Stimulated activated CD4-positive, alpha-beta T cell treated with anti-CD3 and anti-CD28 coated beads, Interleukin-15, amount 100 ng/mL, for 1 hour (primary cell): ENCODE measurements at places on chromosomes 2 and 18.
A peak's percentile ranks its signal among the peaks of the same experiment; 100 is the strongest.

GRCh38 chr2:97870396-97870843 is 125.3 kb downstream of the TMEM131 start:
- DNase-seq = no peak

- no peak for DNase-seq
Measured at GRCh38 chr2:98084151-98084868, 2.7 kb upstream of the VWA3B start.

GRCh38 chr2:30480703-30481322 is 33.8 kb downstream of the LCLAT1 start:
- no peak for DNase-seq

DNA sequence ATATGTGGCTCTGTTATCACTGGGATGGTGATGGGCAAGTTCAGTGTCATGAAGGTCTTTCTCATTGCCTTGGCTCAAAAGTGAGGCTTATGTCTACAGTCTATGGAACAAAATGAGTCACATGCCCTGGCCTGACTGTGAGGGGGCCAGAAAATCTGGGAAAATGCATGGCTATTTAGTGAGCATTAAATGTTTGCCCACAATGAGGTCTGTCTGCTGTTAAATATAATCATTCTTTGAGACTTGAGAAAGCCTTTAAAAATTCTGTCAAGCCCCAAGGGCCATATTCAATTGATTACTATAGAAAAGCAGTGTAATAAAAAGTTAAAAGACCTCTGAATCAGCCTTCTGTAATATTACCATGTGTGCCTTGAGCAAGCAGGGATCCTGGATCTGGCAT is 5.5 kb upstream of the RNF144A start:
- no peak for DNase-seq

- DNase-seq = no peak
Measured at GRCh38 chr2:29097569-29097968, 17.6 kb upstream of the CLIP4 start.

DNA sequence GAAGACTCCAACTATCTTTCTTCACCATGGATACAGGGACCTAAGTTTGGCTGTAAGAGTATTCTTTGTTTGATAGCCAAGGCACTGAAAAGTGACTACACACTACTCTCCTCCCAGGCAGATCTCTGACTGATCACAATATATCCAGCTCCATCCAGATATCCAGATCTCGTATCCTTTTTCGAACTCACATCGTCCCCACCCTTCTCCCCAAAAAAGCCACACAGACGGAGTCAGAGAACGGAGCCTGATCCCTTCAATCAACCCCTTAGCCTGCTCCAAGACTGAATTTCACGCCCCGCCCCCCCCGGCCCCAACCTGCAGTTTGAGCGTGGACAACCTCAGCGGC is 533 bp downstream of the DHX57 start:
- no peak for DNase-seq

DNA sequence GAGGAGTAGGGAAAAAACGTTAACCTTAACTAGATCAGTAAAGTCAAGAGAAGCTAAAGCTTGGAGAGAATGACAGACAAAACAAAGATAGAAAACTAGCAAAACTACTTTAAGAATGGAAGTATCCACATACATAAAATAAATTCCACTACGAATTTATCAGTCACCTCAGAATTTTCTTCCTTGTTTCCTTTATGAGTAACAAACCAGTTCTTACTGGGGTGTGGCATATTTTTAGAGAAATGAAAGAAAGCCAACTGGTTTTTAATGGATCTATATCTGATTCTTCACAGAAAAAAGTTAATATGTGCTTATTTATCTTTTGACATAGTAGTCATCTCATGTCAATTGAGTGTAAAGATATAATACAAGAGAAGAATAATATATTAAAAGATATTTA is 2033.7 kb upstream of the CELF4 start:
- DNase-seq = no peak

GRCh38 chr2:172969166-172969565 is 106.5 kb upstream of the MAP3K20 start:
- no peak for DNase-seq

DNA sequence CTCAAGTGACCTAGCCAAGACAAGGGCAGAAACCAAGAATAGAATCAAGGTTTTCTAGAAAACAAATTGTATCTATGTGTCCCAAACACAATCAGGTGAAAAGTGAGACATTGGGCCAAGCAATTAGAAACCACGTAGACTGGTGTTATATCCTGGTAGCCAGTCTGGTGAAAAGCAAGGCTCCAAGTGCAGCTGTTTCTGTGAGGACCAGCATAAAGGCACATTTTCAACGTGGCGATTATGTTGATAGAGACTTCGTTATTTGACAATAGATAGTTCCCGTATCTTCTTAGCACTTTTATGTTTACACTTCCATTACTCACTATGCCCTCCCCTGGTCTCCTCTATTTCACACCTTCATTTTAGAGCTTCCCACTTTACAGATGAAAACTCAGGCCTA is 103.2 kb upstream of the ZFP36L2 start:
- no peak for DNase-seq

GRCh38 chr18:59633961-59634485 is 63.2 kb downstream of the CCBE1 start:
- DNase-seq = no peak

DNA sequence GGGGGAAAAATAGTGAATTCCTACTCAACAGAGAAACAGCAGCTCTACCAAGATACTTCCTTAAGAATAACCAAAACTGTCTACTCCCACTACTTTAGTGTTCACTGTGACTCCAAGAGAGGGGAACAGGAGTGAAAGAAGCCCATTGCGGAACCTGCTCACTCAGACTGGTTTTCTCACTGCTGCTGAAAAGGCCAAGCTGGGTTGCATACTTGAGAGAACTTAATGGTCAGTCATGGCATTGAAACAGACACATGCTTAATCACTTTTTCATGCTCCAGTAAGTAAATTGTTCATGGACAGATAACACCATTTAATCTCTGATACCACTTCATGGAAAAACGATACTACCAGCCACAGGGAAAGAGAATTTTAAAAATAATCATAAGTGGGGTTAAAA is 35.7 kb upstream of the SLC8A1 start:
- DNase-seq = no peak

DNA sequence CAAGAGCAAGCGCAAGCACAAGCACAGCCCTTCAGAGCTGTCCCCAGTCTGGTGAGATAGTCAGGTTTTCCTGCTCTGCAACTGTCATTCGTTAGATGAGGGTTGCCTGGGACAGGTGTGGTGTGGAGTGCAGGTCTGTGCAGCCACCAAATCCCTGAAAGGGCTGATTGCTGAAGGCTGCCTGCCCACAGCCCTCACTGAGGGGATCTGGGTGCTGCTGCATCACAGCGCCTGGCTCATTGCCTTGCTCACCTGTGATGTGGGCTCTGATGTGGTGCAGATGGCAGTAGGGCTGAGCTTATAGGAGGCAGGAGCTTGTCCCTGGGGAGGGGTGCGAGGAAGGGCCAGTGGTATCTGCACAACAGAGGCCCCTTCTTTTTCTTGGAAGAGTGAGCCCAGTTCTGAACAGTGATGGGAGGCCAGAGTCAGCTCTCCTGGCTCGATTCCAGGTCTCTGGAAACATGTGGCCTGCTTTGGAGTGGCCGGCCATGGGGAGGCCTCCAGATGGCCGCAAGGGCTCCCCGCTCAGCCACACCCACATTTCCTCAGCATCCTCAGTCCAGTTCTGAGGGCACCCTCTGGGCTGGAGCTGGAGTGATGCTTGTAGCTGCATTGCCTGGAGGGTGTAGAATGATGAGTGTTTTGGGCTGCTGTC is 11.4 kb downstream of the UBE2F start:
- no peak for DNase-seq

DNA sequence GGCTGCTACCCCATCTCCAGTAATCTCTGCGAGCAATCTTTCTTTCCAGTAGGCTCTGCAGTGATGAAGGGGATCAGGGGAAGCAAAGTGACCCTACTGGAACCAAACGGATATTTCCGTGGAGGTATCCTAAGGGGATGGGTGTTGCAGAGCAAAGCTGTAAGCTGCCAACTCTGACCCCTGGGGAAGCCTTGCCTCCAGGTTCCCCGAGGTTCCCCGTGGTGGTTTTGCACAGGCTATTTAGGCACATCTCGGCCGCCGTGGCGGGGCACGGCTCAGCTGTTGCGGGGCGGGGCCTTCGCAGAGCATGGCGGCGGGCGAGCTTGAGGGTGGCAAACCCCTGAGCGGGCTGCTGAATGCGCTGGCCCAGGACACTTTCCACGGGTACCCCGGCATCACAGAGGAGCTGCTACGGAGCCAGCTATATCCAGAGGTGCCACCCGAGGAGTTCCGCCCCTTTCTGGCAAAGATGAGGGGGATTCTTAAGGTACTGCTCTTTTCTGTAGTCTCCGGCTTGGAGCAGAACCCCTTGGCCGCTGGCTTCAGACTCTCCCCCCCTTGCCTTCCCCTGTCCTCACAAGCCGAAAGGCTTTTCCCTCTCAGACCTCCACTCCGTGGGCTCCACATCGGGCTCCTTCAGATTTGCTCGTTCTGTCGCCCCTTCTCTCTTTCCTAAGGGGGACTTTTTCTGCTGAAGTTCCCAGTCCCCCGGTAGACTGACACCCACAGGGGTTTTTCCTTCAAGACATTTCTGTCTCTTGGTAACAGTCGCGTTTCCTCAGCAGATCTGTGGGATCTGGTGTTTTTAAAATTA is at the start of gene COMMD1:
Gene COMMD1 (plus strand): TSS at position 303 of the 814 bp plus-strand sequence. CDS start 5 bp downstream, at position 308.
- peak; percentile 72 for DNase-seq

DNA sequence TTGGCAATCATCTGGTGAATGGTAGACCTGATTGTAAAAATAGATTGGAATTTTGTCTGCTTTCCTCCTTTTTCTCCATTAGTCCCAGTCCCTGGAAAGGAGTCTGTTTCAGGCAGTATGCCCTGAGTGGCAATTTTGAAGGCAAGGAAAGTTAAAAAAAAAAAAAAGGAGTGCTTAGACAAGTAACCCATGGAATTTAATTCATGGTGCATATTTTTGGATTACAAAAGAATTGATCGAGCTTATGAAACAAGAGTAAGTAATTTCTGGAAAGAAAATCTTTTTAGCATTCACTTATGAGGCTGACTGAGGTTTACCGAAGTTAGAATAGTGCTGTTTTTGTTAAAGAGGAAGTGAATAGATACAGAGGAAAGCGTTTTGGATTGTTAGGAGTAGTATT is 29.4 kb upstream of the TMEM178A start:
- DNase-seq = no peak

DNA sequence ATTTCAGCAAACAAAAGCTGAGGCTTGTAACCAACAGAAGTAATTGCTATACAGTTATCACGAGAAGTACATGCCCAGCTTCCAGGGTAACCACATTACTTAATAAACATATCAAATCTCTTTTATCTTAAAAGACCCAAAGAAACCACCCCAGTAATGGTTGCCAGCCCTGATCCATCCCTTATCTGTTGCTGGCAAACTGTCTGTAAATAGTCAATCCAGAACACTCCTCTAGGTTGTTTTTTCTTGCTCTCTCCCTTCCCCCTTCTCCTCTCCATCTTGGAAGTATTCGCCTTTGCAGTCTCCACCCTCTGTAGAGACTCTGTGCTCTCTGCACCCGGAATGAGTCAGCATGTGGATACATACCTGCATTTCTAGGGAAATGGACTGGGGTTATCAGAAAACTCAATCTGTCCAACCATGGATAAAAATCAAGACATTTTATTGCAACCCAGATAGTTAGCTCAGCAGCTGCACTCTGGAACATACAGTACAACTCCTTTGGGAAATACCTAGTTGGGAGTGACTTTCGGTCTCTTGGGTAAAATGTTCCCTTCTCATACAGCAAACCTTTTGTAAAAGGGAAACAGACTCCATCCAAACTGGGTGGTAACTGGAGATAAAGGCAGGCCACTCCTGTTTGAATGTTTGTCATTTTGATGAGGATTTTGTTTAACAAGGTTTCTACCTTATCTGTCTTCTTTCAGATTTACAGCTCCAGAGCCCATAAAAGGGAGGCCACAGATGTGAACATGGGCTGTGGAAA is 123.5 kb upstream of the FOSL2 start:
- no peak for DNase-seq

DNA sequence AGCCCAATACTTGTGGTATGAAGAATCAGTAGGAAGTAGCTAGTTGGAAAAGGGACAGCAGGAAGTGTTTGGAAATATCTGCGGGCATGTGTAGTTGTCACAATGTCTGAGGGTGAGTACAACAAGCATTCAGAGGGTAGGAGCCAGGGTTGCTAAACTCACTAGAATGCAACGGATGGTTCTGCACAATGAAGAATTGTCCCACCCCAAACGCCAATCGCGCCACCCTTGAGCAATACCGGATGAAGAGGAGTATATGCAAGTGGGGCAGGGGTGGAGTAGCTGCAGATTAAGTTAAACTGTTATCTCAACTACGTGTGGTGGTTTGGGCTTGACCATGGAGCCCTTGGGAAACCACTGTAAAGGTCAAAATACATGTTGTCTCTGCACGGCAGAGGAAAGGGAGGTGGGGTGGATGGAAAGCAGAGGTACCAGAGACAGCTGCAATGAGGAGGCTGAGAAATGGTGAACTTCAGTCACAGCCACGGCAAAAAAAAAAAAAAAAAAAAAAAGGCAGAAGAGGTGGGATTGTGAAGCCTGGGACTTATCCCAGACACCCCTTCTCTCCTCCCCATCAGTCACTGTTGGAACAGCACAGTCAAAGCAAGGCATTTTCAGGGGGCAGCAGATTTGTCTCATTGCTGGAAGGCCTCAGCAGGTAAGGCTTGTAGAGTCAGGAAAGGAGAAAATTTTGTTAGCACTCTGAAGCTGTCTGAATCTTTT is 5.2 kb downstream of the CCL20 start:
- no peak for DNase-seq

- DNase-seq = no peak
Measured at GRCh38 chr18:59141294-59142068, 1.8 kb downstream of the SEC11C start.

GRCh38 chr2:191001032-191001431 is 12.9 kb downstream of the STAT1 start:
- DNase-seq = no peak

DNA sequence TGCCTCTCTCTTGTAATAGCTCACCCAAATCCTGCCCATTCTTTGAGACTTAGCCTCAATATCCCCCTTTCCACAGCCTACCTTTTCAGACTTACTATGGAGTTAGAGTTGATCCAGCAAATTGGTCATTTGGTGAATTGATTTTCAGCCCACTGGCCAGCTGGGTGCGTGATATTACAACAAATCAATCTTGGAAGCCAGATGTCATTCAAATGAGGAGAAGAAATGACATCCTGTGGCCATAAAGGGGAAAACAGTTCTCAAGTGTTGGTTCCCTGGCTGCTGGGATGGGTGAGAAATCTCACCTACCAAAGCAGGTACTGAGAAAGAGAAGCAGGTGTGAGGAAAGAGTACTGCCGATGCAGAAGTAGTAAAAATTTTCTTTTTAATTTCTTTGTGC is 36.7 kb upstream of the FOXI3 start:
- DNase-seq = no peak

DNA sequence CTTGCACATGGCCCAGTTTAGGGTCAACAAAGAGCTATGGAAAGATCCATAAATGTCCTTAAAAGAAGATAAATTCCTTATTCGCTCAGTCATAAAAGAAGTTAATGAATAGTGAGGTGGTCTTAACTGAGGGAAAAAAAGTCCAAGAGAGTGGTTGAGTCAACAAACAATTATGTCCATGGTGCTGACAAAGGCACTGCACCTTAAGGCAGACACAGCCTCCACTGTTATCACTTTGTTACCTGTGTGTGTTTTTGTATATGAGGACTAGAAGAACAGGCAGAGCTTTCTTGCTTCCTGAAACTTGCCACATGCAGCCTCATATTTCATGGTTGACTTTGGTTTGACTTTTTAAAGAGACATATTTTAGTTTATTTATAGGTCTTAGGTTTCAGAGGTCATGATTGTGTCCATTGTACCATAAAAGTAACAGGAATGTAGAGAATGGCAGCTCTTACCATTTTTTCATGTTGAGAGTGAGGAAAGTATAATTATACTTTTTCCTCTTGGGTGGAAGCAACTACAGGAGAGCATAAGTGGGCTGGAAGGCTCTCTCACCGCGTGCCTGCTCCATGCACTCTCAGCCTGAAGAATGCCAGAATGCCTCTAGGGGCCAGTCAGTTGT is 93.6 kb downstream of the XRCC5 start:
- DNase-seq = no peak
